Esophagus squamous epithelium (tissue), 5 donors: ENCODE measurements at places on chromosomes 5 and 9.

DNA sequence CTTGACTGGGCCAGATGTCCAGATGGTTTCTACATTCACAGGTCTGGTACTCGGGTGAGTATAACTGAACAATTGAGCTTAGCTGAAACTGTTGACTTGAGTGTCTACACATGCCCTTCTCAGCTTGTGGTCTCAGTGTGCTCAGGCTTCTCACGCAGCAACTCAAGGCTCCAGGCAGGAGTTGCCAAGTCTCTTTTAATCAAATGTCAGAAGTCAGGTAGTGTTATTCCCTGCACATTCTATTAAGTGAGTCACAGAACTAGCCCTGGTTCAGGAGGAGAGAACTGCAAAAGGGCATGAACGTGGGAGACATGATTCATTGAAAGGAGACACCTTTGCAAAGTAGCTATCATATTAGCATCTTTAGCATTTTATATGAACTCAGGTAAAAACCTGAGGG lies 199.3 kb upstream of the ACTBL2 start:
- DNase-seq, result no peak

DNA sequence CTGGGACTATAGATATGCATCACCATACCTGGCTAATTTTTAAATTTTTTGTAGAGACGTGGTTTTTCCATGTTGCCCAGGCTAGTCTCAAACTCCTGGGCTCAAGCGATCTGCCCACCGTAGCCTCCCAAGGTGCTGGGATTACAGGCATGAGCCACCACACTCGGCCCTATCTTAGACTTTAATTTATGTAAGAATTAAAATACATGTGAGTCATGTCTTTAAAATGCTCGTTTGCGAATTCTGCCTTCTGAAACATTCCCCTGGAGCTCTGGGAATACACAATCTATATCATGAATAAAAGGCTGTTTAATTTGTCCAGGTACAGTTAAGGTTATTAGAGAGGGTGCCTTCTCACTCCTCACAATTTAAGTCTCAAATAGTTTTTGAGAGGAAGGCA lies 32.8 kb downstream of the RHOBTB3 start:
- DNase-seq, result no peak

GRCh38 chr9:131276094-131276888 lies at the start of gene FAM78A:
FAM78A (minus strand) TSS chr9:131276510; CDS start chr9:131276179, 331 bp downstream.
- DNase-seq, result no peak

GRCh38 chr5:96569770-96570169 lies 92.4 kb upstream of the CAST start:
- no peak for DNase-seq

GRCh38 chr5:44935262-44935661 lies 126.5 kb downstream of the MRPS30 start:
- no peak for DNase-seq

DNA sequence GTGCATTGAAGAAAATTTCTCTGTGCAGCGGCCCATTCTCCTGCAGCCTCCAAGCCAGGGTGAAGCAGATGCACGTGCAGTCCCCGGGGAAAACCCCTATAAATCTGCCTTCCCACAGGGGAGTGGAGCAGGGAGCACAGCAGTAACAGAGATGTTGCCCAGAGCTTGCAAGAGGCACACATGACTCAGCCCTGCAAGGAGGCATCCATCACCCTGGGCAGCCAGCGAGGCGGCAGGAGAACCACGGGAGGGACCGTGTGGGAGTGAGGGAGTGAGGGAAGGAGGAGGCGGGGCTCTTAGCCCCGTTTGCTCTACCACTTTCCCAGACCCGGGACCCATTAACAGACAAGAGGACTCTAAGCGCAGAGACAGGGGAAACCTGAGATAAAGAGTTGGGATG lies 96.2 kb upstream of the ARAP3 start:
- no peak for DNase-seq

DNA sequence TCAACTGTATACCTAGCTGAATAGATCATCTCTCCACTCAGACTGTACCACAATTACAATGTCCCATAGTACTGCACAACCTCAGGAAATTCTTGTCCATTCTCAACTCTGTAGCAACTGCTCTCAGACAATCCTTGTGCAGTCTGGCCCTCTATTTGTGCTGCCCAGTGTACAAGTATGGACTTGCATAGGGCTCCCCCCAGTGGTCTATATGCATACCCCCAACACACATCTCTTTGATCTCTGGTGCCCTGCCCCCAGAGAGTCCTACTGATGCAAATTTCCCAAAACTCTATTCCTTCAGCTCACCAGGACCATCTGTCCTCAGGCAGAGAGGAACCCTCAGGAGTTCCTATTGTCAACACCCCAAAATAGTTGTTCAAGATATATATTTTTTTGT lies 205.3 kb downstream of the SLCO4C1 start:
- DNase-seq, result no peak

DNA sequence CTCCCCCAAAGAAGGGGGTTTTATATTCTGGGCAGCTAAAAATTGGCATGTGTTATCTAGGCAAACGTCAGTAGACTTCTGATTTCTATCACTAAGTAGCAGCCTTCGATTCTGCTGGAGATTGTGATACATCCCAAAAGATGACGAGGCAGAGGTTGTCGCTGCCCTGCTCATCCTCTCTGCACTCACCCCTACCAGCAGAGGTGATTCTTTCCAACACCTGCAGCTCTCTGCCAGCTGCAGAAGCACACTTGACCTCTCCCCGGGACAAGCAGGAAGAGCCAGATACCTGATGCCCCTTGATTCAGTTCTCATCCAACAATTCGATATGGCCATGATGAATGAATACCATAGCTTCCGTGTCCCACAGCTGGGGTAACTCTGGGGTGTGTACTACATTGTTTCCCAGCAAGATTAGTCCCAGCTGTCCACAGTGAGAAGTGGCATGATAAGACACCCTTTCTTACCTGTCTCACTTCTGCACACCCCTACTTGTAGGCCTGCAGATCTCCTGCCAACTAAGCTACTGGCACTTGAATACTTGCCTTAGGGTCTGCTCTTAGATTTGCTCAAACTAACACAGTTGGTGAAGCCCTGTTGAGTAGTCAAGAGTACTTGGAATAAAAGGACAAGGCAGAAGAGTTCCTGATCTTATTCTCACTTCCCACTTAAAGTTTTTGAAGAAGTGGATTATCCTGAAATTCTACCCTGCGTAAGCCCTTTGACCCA lies 37.6 kb upstream of the SMAD5 start:
- no peak for DNase-seq

DNA sequence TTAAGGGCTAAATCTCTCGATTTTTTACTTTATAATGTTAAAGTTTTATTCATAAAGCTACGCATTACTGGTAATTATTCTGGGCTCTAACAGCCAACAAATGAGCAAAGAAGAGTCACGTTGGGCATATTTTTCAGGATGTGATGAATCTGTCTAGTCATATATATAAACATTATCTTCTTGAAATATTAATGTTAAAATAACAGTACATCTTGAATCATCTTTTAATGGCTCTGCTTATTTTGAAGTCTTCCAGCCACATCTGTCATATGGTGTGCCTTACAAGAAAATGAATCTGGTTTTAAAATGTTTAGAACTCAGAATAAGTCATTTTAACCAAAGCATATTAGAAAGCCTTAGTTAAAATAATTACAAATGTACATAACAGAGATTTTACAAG lies 96.9 kb downstream of the CWC27 start:
- DNase-seq, result no peak

DNA sequence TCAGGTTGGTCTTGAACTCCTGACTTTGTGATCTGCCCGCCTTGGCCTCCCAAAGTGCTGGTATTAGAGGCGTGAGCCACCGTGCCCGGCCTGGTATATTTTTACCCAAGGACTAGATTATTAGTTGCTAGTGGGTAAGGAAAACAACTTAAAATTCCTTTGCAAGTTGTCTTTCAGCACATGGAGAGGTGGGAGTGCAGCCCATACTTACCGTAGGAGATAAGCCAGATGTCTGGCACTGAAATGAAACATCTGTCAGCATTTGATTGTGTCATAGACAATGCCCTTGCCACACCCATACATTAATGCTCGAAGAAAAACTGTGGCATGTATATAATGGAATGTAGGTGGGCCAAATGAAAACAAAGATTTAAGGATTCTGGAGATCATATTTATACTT lies 36.6 kb upstream of the ANKH start:
- no peak for DNase-seq

DNA sequence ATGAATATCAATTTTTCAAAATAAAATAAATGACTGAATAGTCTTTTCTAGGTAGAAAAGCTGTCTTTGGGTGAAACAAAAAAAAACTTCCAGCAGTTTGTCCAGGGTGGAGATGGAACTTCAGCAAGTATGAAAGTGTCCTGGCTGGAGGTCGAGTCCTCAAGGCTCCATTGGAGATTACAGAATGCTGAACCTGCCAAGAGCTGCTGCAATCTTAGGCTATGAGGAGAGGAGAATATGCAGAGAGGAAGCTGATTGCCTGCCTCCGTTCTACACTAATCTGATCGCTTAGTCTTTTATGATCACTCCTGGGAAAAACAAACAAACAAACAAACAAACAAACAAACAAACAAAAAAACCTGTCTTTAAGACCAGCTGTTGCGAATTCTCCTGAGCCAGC lies 50.6 kb downstream of the NREP start:
- no peak for DNase-seq

DNA sequence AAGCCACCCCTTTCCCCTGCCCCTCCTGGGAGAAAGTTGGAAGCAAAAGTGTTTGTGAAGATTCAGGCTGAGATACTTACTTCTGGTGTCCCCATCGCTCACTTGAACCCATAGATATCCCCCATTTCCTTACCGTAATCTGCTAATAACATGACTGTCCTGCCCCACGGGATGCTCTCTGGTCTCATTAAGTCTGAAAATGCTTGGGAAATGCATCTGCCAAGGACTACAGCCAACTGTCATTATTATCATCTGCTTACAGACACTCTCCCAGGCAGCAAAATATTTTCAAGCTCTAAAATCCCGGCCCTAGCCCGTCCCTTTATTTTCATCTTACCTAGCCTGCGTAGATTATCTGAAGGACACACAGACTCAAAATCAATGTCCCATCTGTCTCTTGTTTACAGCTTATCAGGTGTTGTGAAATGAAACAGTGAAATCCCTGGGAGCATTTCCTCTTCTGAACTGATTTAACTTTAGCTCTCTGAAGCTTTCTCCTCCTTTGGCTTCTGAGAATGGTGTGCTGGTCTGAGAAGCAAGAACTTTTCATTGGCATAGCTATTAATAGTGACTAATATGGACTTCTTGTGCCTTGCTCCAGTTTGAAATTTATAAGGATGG lies 126.9 kb upstream of the OSMR start:
- no peak for DNase-seq

DNA sequence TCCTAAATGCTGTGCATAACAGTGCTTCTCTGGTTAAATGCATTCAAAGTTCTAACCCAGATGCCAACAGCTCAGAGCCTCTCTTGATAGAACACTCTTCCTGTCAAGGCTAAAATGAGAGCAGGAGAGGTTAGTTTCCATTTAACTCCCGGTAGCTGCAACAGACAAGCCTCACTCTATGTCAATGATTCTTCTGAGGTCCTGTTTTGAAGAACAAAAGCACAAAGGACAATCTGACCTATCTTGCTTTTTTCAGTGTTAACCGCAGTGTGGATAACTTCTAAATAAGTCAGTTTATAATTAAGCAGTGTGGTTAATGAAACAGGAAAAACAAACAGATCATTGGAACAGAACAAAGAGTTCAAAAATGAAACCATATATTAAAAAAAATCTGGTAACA lies 80.7 kb downstream of the ANKRD55 start:
- no peak for DNase-seq

- DNase-seq, result no peak
Observed at GRCh38 chr9:78030296-78030552, 1.4 kb downstream of the GNAQ start.

GRCh38 chr9:21357479-21358460 lies 7.1 kb upstream of the IFNA6 start:
- no peak for DNase-seq

- DNase-seq, result no peak
Observed at GRCh38 chr9:91407580-91408318, 15.9 kb downstream of the NFIL3 start.

DNA sequence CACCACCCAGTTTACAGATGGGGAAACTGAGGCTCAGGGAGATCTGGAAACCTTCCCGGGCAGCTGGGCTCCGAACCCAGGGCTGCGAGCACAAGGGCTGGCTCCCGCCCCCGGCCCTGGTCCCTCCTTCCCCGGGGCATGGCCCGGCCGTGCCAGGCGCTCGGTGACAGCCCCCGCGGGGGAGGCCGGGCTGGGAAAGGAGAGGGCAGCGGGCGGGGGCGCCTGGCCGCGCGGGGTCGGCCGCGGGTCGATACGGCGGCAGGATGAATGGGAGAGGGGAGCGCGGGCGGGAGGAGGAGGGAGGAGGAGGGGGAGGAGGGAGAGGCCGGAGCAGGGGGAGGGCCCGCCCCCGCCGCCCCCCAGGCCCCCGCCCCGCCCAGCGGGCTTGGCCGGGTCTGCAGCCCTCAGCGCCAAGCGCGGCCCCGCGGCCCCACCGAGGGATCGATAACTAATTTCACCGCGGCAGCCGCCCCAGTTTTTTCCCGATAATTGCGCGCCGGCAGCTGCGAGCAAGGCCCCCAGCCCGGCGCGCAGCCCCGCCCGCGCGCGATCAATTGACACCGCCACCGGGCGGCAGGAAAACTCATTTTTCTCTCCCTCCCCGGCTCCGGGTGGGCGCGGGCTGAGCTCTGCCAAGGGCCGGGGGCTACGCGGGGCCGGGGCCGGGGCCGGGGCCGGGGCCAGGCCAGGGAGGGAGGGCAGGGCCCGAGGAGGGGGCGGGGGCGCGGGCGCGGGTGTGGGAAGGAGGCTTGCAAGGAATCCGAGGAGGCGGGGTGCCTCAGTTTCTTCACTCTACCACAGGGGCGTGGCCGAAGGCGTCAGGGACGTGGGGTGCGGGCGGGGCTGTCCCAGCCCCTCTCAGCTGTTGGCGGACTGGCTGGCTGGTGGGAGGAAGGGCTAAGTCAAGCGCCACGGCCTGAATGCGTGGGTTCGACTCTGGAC lies 52.1 kb downstream of the C9orf50 start:
- no peak for DNase-seq

DNA sequence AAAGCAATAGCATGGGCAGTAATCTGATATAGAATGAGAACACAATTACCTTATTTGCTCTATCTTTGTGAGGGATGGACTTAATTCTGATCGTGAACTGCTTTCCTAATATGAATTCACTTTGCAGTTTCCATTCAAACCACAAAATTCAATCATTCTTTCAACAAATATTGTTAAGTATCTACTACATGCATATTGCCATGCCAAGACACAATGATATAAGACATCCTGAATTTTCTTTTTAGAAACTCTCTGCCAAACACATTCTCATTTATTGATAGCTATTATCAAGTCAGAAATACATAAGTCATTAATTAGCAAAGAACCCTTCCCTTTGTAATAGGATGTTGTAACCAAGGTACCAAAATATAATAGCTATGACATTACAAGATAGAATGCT lies 121.6 kb upstream of the TARS1 start:
- no peak for DNase-seq

GRCh38 chr5:171438738-171439137 lies 19.3 kb downstream of the FGF18 start:
- DNase-seq, result no peak
